ENCODE measurements at places on chromosomes 12 and 14.

DNA sequence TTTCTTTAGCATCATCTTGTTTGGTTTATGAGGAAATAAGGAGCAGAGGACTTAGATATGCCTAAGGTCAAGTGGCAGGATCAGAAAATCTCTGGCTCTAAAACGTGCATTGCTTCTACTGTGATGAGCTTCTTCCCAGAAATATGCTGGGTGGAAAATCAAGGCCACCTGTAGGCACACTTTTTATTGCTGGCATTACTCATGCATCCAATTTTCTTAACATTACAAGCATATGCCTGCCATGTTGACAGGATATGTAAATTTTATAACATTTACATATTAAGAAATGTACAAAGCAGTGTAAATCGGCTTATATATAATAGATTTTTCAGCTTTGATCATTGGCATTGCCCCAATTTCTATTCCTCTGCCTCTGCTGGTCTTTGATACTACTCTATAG lies 409.6 kb downstream of the TMEM132D start:
- no peak for DNase-seq

DNA sequence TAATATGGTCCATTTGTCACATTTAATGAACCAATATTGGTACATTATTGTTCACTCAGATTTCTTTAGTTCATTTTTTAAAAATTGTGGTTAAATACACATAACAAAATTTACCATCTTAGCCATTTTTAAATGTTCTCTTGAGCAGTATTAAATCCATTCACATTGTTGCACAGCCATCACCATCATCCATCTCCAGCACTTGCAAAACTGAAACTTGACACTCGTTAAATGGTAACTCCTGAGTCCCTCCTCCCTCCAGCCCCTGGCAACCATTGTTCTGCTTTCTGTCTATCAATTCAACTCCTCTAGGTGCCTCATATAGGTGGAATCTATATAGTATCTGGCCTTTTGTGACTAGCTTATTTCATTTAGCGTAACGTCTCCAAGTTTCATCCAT lies 86.4 kb downstream of the ACACB start:
- no peak for DNase-seq

- no peak for DNase-seq
Observed at GRCh38 chr14:98189944-98190343, 1082.1 kb downstream of the BCL11B start.

- DNase-seq: no peak
Observed at GRCh38 chr12:46825591-46826414, at the start of gene SLC38A4. SLC38A4 (minus strand) TSS chr12:46825997; CDS start chr12:46793071, 32,926 bp downstream.

DNA sequence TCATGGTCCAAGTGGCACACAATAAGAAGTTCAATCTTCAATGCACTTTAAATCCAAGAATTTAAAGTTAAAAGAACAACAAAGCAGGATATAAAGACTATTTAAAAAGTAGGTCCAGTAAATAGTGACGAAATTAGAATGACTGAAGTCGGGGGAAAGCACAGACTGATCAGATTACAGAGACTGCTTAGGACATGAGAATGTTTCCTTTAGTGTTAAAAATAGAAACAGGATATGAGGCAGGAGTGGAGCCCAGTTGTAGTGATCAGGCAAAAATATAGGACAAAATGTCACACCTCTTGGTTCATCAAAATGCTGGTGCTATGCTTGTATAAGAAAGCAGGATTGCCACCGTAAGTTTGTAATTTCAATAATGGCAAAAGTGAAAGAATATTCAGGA lies 52.2 kb upstream of the CD163 start:
- no peak for DNase-seq

DNA sequence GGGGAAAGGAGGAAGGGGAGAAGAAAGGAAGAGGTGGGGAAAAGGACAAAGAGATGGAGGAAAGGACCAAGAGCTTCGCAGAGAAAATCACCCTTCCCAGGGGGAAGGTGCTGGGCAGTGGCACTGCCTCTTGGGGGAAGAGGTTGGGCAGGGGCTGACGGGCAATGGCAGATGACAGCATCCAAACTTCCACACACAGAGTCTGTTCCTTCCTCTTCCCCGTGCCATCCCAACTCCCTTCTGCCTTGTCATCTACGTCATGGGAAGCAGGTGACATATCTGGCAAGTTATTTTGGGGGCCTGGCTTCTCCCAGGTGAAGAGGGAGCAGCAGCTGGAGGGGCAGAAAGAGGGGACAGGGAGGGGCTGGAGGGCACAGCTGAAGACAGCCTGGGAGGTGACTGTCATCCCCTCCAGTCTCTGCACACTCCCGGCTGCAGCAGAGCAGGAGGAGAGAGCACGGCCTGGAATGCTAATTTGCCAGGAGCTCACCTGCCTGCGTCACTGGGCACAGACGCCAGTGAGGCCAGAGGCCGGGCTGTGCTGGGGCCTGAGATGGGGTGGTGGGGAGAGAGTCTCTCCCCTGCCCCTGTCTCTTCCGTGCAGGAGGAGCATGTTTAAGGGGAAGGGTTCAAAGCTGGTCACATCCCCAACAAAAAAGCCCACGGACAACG lies 43.9 kb upstream of the IQSEC3 start:
- no peak for DNase-seq

GRCh38 chr14:74950795-74951442 lies 4.5 kb downstream of the PGF start:
- DNase-seq: no peak

GRCh38 chr12:6462234-6462995 lies 8.1 kb downstream of the VAMP1 start:
- no peak for DNase-seq

DNA sequence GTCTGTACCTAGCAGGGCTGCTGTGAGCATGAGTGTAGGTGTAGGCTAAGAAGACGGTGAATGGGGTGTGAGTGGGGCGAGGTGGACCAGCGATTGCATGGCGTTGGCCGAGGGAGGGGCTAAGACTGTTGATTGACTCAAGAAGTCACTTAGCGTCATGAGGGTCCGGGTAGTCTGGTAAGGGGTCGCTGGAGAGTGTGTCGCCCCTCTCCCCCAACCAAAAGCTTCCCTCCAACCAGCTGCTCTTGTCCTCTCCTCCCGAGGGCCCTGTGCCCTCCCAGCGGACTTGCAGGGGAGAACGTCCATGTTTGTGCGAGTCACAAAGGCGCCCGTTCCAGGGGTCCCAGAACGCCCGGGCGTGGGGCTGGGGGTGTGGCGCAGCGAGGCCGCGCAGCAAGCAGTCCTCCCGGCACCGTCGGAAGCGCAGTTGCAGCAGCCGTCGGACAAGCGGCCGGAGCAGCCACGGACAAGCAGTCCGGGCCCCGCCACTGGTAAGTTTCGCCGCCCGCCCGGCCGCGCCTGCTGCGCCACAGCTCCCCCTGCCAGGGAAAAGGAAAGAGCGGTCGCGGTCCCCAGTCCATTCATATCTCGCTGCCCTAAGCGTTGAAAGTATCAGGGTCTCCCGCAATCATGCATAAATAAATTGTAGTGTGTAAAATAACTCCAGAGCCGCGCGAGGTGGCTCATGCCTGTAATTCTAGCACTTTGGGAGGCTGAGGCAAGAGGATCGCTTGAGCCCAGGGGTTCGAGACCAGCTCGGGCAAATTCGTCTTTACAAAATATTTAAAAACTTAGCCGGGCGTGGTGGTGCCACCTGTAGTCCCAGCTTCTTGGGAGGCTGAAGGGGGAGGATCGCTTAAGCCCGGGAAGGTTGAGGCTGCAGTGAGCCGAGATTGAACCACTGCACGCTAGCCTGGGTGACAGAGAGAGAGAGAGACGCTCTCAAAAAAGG lies at the start of gene CCDC63:
Gene CCDC63, plus strand, starts transcription at position 373 of the 952 bp plus-strand sequence. CDS start 5,968 bp downstream, outside the sequence.
- peak; percentile 68 for DNase-seq

- DNase-seq: peak; percentile 65
Observed at GRCh38 chr12:85575120-85576096, 260.8 kb downstream of the RASSF9 start.

DNA sequence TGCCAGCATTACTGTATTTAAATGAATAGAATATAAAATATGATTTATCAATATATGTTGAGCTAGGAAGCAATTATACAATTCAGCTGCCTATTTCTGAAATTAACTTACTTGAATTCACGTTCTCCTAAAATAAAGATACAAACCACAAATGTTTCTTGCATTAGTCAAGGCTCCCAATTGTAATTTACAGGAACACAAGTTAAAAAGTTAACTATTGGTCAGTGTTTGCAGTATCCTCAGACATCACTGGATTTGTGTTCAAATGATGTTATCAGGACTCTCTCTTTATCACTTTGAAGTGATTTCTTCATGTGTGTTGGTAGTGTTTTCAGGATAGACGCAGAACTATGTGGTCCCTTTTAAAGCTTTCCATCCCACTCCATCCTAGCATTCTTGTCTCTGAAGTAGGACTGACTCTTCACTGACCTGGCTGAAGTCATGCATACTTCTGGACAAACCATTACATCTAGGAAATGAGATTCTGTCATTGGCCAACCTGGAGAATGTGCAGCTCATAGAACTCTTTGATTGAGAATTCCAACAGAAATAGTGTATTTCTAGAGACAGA lies 156.1 kb downstream of the KICS2 start:
- no peak for DNase-seq

DNA sequence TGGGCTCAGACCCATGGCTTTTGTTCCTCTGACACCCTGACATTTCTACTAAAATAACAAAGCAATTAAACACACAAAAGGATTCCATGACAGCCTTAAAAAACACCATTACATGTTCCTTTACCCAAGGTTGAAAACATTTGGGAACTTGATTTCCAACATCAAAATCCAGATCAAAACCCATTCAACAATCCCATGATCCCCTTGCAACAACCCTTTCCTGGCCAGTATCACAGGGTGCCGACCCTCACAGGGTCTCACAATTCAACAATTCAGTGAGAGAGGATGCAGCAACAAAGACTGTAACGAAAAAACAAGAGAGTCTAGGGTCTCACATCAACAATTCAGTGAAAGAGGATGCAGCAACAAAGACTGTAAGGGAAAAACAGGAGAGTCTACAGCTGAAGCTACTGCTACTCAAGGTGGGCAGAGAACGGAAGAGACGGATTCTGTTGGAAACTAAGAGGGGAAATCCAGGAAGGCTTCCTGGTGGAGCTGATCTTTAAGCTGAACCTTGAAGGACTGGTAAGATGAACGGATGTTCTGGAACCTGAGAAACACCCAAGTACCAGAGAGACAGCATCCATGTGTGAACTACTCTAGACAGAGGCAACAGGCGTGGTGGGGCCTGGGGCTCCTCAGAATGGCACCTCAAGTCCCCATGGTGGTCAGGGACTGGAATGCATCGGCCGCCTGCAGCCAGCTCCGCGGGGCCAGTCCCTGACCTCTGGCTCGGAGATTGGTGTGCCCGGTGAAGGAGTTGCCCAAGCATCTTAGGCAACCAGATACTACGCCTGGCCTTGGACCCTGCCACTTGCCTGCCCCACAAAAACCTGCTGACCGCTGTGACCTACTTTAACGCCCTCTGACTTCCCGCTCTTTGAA lies 22.7 kb upstream of the ZFP36L1 start:
- DNase-seq: no peak

DNA sequence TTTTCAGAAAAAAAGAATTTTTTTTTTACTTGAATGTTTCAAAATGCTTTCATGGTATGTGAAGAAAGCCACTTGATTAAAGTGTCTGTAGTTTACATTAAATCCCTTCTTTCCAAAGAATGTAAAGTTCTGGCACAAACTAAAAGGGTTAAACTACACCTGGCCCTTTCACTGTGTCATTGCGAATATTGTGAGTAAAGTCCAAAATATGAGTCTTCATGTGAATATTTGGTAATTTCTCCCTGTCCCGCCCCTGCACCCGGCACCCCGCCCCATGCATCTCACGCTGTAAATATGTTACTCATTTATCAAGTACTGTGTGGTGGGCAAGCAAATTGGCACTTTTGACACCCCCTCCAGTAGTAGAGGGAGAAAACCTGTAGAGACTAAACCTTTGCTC lies 274.7 kb downstream of the TTC6 start:
- DNase-seq: no peak

GRCh38 chr14:47949006-47949405 lies 273.6 kb upstream of the MDGA2 start:
- no peak for DNase-seq

Measured in NCI-H2227 treated with DMSO at 0.1 percent for 48 hours (cell line).